ENCODE measurements at places on chromosomes 5 and 9. TPM values are rescaled to one million over a fixed set of nuclear protein-coding genes. Genes with fewer than 3 reads are reported as not detected.

SH3TC2 gene
- total RNA-seq: 9.4 TPM

CCL27 gene
- not detected for total RNA-seq

MEF2C gene
- 27.4 TPM for total RNA-seq

GRIA1 gene
- total RNA-seq: not detected

PTGER4 gene
- total RNA-seq: 31.5 TPM

SLC28A3 gene
- total RNA-seq: 10.5 TPM

TRIO gene
- total RNA-seq: 193 TPM

DNA sequence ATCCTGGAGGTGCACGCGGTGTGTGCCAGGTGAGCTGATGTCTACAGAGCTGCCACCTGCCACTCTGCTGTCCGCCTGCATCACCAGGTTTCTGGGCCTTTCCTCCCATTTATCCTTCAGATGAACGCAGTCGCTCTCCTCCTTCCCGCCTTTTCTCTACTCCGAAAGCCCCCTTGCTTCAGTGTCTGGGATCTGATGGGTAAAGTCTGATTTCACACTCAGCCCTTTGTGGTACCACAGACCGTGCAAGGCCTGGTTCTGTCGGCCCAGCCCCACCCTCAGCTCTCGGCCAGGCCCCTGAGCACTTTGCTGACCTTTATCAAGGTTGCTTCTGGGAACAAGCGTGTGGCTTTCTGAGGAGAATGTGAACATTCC, 32.5 kb downstream of the GLT6D1 start:
- DNase-seq: no peak
- no peak overlapping the region for H3K27ac ChIP-seq
- H3K4me3 ChIP-seq: no peak overlapping the region
- no peaks in the 10 kb centered on the region for H3K36me3 ChIP-seq
- H3K27me3 ChIP-seq: no peaks in the 10 kb centered on the region
- H3K4me1 ChIP-seq: no peaks in the 10 kb centered on the region

DNA sequence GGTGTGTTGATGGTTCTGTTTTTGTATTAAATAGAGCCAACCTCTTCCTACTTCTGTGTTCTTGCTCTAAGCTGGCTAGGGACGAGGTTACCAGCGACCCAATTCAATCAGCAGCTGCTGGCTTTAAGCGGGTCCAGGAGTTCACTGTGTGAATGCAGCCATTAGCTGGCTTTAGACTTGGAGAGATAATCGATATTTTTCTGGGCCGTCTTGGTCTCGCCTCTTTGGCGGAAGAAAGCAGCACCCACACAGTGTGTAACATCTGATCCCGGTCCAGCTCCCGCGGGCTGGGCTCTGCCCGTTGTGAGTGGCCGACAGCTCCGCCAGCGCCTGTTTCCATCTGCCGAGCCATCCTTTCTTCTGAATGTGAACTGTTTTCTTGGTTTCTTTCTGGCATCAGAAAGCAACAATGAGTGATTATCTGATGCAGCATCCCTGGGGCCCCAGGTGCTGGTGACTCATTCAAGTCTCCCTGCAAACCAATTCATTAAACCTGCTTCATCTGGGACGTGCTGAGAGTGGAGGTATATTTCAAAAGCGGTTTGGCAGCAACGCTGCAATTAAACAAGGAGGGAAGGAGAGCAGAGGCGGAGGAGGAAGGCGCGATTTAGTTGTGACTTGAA, 90.8 kb upstream of the IRX4 start:
- no peaks in the 10 kb centered on the region for H3K27me3 ChIP-seq
- peak overlapping the region; percentile 74 for H3K27ac ChIP-seq
- peak overlapping the region; percentile 10 for H3K4me3 ChIP-seq
- no peaks in the 10 kb centered on the region for H3K36me3 ChIP-seq

DNA sequence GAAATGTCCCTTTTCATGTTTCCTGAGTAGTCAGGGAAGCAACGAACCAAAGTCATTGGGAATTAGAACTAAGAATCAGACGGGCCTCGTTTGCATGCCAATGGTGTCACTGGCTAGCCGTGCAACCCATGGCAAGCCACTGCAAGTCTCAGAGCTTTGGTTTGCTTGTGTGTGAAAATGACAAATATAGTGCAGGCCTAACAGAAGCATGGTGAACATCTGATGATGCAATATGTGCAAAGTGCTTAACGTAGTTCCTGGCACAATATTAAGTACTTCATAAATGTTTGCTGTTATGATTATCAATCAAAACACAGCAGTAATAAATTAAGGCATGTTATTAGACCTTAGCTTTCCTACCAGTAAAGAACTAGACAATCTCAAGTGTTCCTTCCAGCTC, 118.0 kb upstream of the TRIM32 start:
- DNase-seq: no peak
- H3K36me3 ChIP-seq: no peaks in the 10 kb centered on the region
- H3K27ac ChIP-seq: no peak overlapping the region

DNA sequence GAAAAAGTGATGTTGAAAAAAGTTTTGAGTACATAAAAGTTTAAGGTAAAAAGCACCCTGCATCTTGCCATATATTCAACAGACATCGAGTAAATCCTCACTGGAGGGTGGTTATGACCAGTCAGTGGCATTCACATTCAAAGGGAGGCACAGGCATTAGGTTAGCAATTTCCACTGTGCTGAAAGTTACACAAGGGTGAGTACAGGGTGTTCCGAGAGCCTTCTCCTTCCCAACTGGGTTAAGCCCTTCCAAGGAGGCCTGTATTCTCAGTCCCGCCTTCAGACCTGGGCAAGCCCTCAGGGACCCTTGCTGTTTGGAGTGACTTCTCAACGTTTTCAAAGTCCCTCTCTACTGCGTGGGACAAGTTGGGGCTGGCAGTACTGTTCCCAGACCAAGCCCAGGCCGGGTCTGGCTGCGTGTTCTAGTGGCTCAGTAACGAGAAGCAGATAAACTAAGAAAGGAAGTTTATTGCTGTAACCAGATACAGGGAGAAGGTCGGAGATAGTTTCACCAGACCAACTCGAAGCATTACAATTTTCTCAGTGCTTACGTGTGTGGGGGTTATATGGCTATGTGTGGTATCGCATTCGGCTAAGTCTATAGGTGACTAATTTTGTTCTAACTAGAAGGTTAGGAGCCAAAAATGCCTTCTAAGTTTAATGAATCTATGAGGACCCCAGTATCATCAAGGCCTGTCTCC, 13.0 kb upstream of the SETX start:
- DNase-seq: no peak
- no peaks in the 10 kb centered on the region for H3K4me1 ChIP-seq
- H3K36me3 ChIP-seq: no peaks in the 10 kb centered on the region
- no peaks in the 10 kb centered on the region for H3K27me3 ChIP-seq
- no peak overlapping the region for H3K4me3 ChIP-seq

- H3K4me1 ChIP-seq: no peaks in the 10 kb centered on the region
- peak; percentile 63 for DNase-seq
- H3K4me3 ChIP-seq: peak overlapping the region; percentile 32
Observed at GRCh38 chr9:92133949-92134604, 18.9 kb upstream of the SPTLC1 start.

GRCh38 chr5:113043491-113043931, 66.9 kb downstream of the DCP2 start:
- peak overlapping the region; percentile 44 for H3K27ac ChIP-seq
- H3K4me3 ChIP-seq: no peak overlapping the region

DNA sequence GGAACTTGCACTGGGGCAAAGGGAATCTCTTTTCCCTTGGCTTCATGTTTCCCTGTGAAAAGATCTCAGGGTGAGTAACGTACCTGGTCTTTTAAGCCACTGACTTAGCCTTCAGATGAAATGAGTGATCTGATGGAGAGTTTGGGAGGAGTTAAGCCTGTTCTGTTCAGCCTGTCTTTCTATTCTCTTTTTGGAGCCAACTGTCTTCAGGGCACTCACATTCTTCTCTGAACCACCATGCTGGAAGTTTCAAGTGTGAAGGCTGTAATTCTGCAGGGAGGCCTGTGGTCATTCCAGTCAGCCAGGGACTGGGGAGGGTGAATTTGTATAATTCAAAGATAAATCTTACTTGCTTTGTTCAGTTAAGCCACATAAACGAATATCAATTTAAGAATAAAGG, 722.2 kb upstream of the SEMA6A start:
- no peaks in the 10 kb centered on the region for H3K4me1 ChIP-seq
- no peaks in the 10 kb centered on the region for H3K27me3 ChIP-seq
- H3K27ac ChIP-seq: no peak overlapping the region
- DNase-seq: no peak

DNA sequence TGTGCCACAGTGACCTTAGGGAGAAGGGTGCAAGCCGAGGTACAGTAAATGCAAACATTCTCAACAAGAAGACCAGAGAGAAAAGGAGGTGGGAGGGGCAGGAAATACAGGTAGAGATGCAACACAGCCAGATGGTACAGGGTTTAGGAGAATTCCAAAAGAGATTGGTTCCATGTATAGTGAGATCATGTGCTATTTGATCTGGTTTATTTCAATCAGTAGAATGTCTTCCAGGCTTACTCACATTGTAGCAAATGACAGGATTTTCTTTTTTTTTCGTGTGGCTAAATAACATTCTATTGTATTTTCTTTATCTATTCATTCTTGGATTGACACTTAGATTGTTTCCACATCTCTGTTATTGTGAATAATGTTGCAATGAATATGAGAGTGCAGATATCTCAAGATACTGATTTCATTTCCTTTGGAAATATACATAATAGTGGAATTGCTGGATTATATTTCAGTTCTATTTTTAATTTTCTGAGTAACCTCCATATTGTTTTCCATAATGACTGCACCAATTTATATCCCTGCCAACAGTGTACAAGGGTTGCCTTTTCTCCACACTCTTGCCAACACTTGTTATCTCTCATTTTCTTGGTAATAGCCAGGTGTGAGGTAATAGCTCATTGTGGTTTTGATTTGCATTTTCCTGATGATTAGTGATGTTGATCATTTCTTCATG, 107.8 kb upstream of the GAS1 start:
- no peaks in the 10 kb centered on the region for H3K27me3 ChIP-seq
- H3K4me1 ChIP-seq: no peaks in the 10 kb centered on the region
- H3K27ac ChIP-seq: no peak overlapping the region
- H3K36me3 ChIP-seq: no peaks in the 10 kb centered on the region
- DNase-seq: no peak
- no peak overlapping the region for H3K4me3 ChIP-seq

DNA sequence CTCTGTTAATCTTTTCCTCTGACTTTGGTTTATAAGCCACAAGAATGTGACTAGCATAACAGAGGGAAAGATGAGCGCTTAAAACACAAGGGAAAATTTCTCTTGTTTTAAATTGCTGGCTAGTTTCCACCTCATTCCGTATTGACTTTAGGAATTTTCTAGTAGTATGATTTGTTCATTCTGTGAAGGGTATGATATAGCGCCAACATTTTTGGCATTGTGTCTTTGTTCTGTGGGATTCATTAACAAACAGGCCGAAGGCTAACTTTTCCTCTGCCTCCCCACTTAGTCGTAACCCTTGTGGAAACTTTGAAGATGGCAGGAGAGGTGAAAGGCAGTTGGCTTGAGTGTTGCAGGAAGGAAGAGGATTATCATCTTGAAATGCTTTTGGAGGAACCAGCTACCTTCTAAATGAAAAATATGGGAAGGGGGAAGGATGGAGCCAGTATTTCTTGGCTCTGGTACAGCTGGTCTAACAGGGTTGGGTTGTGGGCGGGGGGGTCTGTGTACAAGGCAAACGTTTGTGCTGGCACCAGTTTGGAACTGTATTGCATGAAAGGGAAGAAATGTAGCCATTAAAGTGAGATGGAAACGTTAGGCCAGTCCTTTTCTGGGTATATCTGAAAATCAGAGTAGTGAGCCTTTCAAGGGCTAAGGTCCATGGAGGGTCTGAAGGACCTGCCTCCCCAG, 21.5 kb upstream of the DMRT2 start:
- no peaks in the 10 kb centered on the region for H3K36me3 ChIP-seq
- H3K27me3 ChIP-seq: peaks cover 11% of the 10 kb centered on the region
- no peak overlapping the region for H3K27ac ChIP-seq
